ENCODE measurements at places on chromosomes 3 and 15.

GRCh38 chr3:171358181-171358880, 101.9 kb downstream of the TNIK start:
- DNase-seq = no peak

GRCh38 chr3:48215466-48215865, 7.8 kb upstream of the CAMP start:
- no peak for DNase-seq

DNA sequence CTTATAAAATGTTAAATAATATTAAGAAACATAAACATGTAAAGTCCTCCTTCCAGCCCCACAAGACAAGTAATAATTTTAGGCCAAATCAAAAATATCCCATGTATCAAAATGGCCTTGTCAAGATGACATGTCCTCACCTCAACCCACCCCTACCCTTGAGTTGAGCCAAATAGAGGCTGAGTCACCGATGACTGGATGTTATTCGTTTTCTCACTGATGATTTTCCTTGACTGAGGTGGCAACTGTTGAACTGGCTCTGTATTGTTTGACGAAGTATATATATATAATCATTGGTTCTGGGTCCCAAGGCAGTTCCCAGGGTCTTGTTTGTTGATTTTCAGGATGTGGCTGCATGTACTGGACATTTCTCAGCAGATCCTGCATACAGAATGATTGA, 75.3 kb downstream of the TMEM108 start:
- no peak for DNase-seq

GRCh38 chr3:177658354-177658753, 461.1 kb upstream of the TBL1XR1 start:
- no peak for DNase-seq

- DNase-seq = no peak
These were observed 62.2 kb downstream of the DIPK2A start for GRCh38 chr3:144033863-144034262.

- no peak for DNase-seq
These were observed 270.2 kb downstream of the ROBO1 start for GRCh38 chr3:79497447-79498111.

DNA sequence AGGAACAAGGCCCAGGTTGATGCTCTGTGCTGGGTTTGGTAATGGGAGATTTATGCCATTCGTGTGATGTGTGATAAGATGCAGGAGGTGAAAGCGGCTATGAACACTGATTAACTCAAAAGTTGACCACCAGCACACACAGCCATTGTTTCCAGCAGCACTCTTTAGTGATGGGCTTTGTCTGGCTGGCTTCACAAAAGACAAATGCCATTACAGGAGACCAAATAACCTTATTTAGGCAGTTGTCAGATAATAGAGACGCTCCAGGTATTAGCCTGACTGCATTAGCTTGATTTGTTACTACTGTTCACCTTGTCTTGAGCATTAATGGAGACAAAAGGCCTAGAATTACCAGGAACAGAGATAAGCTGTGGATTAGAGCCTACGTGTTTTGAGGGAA, 5.1 kb downstream of the HESX1 start:
- DNase-seq = no peak

DNA sequence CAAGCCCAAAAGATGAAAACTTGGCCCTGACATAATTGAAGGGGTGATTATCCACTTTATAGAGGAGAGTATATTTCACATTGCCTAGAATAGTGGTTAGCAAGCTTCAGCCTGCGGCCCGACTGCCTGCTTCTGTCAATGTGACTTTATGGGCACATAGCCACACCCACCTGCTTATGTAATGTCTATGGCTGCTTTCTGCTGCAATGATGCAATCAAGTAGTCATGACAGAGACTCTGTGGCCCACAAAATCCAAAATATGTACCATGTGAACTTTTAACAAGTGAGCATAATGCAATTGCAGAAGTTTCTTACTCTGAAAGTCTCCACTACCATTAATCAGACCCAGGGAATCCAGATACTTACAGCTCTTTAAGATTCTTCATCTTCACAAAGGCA, 103.1 kb downstream of the LRIG1 start:
- no peak for DNase-seq

DNA sequence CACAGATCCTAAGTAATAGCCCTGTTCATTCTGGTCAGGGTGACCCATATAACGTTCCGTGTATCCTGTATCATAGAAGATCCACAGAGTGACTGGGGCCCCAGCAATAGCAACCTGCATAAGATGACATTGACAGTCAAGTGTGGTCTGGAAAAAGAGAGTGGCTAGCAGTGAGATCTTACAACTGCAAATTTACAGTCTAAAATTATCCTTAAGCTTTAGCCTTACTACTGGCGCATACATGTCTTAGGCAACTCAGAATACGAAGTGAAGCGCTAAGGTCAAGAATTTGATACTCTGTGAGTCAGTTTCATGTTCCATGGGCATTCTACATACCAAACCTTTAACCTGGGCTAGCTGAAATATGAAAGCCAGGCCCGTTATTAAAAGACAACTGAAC, 29.2 kb upstream of the IGDCC4 start:
- no peak for DNase-seq

DNA sequence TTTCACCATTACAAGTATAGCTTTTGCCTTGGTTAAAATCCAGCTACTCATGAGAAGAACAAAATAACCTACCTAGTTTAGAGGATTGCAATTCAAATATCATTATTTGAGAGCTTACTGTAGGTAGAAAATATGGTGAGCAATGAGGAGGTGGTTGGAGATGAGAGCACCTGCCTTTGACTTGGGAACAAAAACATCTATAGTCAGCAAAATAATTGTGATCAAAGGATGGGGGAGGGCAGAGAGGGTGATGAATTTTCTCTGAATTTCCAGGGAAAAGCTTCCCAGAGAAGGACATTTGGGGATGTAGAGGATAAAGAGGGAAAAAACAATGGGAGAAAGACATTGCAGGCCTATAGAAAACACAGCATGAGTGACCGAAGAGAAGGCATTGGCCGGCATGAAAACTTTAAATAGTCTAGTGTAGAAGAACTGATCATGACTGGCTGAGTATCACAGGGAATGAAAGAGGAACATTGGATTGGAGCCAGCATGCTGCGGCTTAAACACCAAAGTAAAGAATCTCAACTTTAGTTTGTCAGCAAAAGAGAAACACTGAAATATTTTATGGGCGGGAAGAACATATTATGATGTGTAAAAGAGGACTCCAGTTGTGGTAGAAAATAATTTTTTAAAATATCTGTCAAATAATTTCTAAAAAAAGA, 581.3 kb downstream of the UNC13C start:
- DNase-seq = no peak

- DNase-seq = no peak
These were observed 99.8 kb downstream of the KCNH8 start for GRCh38 chr3:19248143-19248542.

- no peak for DNase-seq
These were observed 4.1 kb downstream of the GALNT15 start for GRCh38 chr3:16178628-16178988.
